ENCODE measurements at places on chromosomes 12 and 14.

GRCh38 chr12:127355061-127355841 is 911.7 kb upstream of the TMEM132C start:
- DNase-seq: no peak

GRCh38 chr12:11830307-11830801 is 180.9 kb downstream of the ETV6 start:
- no peak for DNase-seq

DNA sequence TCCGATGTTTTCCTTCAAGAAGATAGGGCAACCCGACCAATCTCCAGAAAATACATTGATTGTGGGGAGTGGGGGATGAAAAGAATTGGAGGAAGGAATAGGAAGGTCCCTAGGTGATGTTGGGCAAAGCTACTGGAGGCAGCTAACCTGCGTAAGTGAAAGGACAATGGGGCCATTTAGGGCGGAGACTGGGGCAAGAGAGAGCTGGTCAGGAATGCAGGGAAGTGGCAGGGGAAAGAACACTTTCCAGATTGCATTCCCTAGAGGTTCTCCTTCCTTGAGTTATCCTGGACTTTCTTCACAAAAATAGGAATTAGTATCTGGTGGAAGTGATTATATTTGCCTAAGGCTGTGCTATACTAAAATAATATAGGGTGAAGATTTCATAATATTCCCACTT is 151.8 kb upstream of the HMGA2 start:
- DNase-seq: no peak

DNA sequence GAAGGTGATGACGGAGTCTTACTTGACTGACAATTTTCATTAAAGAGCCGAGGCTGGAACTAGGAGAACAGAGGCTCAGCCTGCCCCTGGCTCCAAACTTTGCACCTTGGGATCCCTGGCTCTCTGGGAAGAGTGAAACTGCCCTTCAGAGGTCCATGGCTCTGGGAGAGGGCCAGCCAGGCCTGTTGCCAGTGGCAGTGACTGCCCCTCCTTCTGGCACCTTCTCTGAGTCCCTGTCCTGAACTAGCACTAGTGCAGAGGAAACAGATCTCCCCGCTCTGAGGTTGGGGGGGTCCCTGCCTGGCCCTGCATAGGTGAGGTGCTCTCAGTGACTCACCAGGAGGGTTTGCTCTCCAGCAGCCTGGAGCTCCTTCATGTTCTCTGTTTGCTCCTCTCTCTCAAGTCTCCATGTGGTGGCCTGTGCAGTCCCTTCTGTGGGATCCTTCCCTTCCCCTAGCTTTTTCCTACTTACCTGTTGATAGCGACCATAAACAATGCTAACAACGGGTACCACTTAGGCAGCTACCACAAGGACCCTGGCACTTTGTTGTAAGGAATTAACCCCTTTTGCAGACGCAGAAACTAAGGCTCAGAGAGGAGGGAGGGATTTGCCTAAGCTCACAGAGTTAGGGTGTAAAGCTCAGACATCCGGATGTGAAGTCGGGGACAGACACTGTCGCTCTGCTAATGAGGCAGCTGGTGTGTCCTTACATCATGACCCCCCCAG is 22.4 kb downstream of the FAM222A start:
- no peak for DNase-seq

- DNase-seq: no peak
Observed at GRCh38 chr12:51460519-51460918, 35.9 kb downstream of the SLC4A8 start.

GRCh38 chr12:15550793-15551192 is 228.5 kb downstream of the PTPRO start:
- DNase-seq: no peak

DNA sequence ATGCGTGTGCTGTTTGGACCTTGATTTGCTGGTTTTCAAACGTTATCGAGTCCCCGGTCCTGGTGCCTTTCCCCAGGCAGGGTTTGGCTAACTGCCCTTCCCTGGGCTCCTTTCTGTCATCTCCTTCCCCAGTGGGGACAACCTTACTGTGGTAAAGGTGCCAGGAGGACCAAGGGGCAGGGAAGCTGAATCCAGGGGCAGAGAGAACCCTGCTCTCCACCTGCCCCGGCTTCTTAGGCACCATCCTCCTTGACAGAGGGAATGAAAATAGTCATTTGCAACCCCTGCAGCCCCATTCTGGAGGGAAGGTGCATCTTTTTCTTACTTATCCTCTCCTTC is 5.0 kb downstream of the CEBPE start:
- no peak for DNase-seq

- peak; percentile 41 for DNase-seq
Observed at GRCh38 chr14:92613008-92613658, 99.6 kb downstream of the RIN3 start.
